ENCODE measurements at places on chromosomes 4 and X. TPM values are rescaled to one million over a fixed set of nuclear protein-coding genes. Genes with fewer than 3 reads are reported as not detected.

DNA sequence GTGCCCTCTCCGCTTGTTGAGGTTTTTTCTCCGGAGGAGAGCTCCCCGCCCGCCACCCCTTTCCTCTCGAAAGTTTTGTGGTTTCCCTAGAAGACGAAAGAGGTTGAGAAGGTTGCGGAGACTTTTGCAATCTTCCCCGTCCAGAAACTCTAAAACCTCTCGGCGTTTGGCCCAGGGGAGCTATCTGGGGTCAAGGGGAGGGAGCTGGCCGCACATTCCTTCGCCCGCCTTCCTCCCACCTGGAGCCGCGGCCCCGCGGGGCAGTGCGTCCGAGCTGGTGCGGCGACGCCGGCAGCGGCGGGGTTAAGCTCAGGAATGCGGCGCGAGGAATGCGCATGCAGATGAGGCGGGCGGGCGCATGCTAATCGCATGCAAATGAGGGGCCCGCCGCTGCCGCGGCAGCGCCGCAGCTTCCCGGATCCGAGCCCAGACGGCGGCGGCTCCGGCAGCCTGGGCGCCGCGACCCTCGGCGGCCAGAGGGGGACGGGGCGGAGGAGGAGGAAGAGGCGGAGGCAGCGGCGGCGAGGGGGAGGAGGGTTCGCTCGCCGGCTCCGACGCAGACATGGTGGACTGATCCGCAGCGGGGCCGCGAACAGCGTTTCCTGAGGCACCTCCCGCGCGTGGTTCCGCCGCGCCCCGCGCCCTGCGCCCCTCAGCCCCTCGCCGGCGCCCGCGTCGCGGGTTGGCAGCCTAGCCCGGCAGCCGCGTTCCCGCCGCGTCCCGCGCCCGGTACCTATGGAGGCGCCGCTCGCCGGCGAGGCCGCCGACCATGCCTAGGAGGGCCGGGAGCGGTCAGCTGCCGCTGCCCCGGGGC lies at the start of gene WWC2:
TSS of gene WWC2 (plus strand) at position 535 of the 814 bp plus-strand sequence. CDS start at position 770, 235 bp downstream.
- DNase-seq = peak; percentile 91

DNA sequence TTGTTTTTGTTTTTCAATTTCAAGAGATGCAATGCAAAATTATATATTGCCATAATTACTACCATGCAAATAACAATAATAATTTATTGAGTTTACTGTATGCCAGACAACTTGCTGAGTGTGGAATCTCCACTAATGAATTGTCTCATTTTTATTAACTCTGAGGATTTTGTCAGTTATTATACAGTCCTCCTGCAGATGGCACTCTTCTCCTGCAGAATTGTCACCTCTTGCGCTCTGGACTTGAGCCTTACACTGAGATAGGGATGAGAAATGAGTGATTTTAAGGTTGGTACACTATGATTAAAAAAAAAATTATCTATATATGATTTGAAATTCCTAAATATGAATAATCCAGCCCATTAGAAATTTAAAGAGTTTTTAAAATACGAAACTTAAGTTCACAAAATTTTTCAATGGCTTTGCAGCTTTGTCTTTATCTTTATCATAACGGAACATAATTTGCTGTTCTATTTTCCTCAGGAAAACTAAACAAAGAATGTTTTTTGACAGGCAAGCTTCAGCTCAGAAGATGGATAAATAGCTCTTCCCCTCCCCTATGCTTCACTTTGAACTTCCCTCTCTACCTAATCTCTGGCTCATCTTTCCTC lies 12.7 kb upstream of the PAQR3 start:
- no peak for DNase-seq

- no peak for DNase-seq
Measured at GRCh38 chr4:105179539-105180401, 33.1 kb downstream of the TET2 start.

EBP gene
- total RNA-seq = 16.9 TPM

DNA sequence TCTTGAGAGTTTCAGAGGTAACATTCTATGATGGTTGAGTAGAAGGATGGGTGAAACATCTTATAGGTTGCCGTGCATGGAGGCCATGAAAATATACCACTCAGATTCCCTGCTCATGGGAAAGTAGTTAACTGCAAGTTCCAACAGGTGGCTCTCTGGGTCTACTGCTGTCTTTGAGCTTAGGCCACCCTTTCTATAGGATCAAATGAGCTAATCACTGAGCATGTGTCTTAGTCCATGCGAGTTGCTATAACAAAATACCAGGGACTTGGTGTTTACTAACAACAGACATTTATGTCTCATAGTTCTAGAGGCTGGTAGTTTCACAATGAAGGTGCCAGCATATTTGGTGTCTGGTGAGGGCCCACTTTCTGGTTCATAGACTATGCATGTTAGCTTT lies 144.8 kb upstream of the UNC5C start:
- no peak for DNase-seq

FAM114A1 gene
- 92.9 TPM for total RNA-seq

PTPN13 gene
- 90.1 TPM for total RNA-seq

- peak; percentile 77 for DNase-seq
Measured at GRCh38 chr4:113979148-113979904, at the start of gene ARSJ. TSS of gene ARSJ (minus strand) at chr4:113979647. CDS start at chr4:113978834, 813 bp downstream.

- DNase-seq = no peak
Measured at GRCh38 chr4:40059362-40059761, 2.7 kb downstream of the N4BP2 start.

GRCh38 chr4:39181905-39182638 lies at the start of gene WDR19:
TSS of gene WDR19 (plus strand) at chr4:39182529. CDS start at chr4:39182558, 29 bp downstream.
- DNase-seq = peak; percentile 99

- no peak for DNase-seq
Measured at GRCh38 chr4:180099957-180100356, 2143.2 kb upstream of the TENM3 start.

DNA sequence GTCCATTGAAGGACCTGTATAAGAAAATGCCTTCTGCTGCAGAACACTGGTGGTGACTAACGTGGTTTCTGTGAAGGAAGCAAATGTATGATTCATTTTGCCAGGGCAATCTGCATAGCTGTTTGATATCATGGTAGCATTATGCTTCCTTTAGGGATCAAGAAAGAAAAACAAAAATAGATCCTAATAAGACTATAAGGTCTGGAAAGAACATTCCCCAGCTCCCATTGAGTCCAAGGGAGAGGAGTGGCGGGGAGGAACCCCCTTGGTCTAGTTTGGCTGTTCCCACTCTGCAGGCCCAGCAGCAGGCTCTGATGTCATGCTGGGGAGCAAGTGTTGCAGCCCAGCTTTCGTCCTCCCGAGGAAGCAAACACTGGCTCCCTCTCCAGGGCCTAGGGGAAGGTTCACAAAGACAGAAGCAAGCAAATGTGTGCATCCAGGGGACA lies 154.5 kb upstream of the GALNT7 start:
- no peak for DNase-seq

GRCh38 chr4:113232194-113232593 lies 182.7 kb downstream of the ANK2 start:
- DNase-seq = no peak

MAGEA11 gene
- total RNA-seq = not detected

ZCCHC18 gene
- total RNA-seq = 1.5 TPM

EVC2 gene
- total RNA-seq = 12.5 TPM

- DNase-seq = no peak
Measured at GRCh38 chrX:110454336-110454735, 95.7 kb downstream of the RTL9 start.

GRCh38 chr4:88858752-88859151 lies 161.1 kb upstream of the NAP1L5 start:
- DNase-seq = no peak

GRCh38 chr4:83876047-83876446 lies 340.1 kb downstream of the GPAT3 start:
- DNase-seq = no peak

DNA sequence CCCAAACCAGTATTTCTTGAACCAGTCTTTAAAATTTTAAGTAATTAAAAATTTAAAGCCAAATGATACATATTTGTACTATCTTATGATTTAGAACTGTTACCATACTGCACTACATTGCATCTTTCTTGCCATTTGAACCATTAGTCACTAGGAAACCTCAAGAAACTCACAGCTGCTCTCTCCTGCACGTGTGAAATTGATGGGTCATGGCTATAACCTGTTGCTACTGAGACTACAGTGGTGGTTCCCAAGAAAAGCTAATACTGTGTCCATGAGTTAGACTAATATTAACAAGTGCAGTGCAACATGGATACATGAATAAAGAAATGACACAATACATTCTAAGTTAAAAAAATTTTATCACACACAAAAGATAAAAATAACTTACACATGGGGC lies 88.4 kb downstream of the PDE5A start:
- DNase-seq = no peak

UTP3 gene
- total RNA-seq = 21.5 TPM

TEX11 gene
- not detected for total RNA-seq

DUSP9 gene
- total RNA-seq = 0.13 TPM

- DNase-seq = no peak
Measured at GRCh38 chr4:115678425-115678941, 565.1 kb upstream of the NDST4 start.

HEPH gene
- total RNA-seq = 21.2 TPM
